Sciatic nerve (tissue), 2 donors: ENCODE measurements at places on chromosomes 13 and 19.

GRCh38 chr13:38862443-38862842 lies 128.2 kb downstream of the STOML3 start:
- no peak for DNase-seq

- no peak for DNase-seq
These were observed 1.9 kb downstream of the ADAT3 start for GRCh38 chr19:1906985-1907562.

- no peak for DNase-seq
These were observed 1487.0 kb upstream of the SLC10A2 start for GRCh38 chr13:104553186-104553585.

- no peak for DNase-seq
These were observed 216.8 kb downstream of the DIAPH3 start for GRCh38 chr13:59946944-59947343.

- DNase-seq: no peak
These were observed 20.4 kb downstream of the MISP start for GRCh38 chr19:771332-771785.

GRCh38 chr19:3818466-3818865 lies 32.3 kb upstream of the MATK start:
- no peak for DNase-seq

DNA sequence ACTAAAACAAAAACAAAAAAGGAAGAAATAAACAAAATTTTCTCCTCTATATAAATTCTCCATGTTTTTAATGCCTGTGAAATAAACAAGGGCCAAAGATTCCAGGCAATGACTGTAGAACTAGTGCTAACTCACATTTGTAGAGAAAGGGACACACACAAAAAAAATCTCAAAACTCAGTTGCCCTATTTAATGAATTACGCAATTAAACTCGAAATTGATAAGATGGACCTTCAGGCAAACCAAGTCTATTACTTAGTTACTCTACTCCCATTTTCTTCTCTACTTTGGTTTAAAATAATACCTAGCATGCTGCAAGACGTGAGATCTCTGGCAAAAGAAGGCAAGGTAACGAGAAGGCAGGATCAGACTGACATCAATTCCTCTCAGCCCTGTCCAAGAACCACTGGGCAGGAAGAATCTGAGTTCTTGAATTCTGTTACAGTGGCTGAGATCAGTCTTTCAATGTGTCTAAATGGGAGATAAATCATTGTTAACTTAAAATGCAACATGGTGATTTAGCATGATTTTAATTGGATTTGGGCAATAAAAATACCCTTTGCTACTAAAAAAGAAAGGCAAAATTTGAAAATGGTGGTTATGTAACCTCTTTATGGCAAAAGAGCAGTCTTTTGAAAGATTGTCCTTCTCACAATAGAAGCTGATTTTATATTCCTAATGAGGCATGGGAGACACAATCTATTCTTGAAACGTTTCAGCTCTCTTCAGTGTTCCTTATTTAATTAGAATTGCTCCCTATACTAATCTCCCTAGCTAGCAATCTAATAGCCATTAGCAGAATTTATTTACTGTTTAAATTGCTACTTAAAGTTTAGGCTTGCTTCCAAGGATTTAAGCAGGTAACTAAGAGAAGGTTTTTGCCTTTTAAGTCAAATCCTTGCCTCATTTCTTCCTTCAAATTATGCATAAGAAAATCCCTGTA lies 25.9 kb downstream of the SPRY2 start:
- DNase-seq: no peak
